Body of pancreas (tissue), 4 donors: ENCODE measurements at places on chromosomes 5 and 9. TPM values are rescaled to one million over a fixed set of nuclear protein-coding genes. Genes with fewer than 3 reads are reported as not detected.
A peak's percentile ranks its signal among the peaks of the same experiment; 100 is the strongest.

DNA sequence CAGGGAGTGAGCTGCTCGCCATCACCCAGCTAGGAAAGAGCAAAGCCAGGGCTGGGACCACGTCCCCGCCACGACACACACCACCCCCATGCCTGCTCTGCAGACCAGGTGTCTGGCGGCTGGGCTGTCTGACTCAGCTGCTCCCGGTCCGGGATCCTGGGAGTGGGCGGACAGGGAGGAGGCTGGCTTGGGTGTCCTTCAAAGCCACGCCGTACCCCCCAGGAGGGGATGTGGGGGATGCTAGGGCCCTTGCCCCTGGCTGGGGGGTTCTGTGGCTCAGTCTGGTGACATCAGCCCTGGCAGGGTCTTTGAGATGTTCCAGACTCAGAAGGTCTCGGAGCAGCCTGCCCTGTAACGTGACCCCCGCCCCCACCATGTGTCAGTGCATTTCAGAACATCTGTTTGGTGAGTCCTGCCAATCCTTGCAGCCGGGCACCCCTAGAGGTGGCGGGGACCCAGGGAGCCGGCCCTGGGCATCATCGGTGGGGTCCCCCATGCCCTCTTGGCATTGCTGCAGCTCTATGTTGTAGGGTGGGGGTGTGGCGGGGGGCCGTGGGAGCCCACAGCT, 62.3 kb downstream of the HMCN2 start:
- DNase-seq = no peak

DNA sequence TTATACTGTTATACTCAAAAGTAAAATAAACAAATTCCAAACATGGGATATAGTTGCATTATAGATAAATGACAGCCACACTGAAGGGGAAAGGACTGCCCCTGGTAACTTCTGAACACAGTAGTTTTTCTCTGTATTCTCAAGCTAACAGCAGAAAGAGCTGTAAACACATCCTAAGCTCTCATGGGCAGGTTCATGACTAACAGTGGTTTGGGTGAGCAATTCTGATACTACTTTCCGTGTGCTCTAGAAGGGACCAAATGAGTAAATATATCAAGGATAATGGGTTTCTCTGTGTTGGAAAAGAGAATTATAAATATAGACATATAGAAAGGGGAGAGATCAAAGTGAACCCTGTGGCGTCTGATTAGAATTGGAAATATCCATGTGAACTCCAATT, 2.2 kb upstream of the LCN6 start:
- no peak for DNase-seq

DNA sequence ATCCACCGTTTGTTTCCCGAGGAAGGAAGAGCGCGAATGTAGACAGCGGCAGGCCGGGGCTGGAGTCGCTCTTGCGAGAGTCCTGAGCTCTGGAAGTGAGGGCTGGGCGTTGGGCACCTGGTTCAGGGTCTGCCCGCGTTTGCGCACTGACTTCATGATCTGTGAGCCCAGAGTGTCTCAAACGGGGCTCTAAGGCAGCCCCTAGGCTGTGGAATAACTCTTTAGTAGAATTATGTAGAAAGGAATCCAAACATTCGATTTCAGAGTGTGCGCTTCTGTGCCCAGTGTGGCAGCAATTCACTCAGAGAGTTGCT, 478 bp upstream of the GGTA1 start:
- DNase-seq = no peak

DNA sequence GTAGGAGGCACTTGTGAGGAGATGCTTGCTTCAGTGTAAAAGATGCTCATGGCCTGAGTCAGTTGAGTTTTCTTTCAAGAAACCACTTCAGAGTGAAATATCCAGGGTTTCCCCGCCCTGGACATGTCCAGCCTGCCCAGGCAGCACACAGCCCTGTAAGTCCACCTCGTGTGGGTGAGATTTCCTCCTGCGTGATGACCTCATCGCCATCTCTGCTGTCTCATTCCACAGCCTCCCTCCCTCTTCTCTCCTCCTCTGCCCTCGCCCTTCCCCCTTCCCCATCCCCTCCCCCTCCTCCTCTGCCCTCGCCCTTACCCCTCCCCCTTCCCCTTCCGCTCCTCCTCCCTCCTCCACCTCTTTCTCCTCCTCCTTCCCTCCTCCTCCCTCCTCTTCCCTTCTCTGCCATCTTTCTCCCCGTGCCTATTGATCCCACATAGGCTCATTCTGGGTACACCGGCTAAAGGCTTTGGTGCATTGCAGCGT, 34.0 kb upstream of the NCS1 start:
- DNase-seq = peak; percentile 34

AGXT2 gene
- not detected for total RNA-seq

ARHGEF28 gene
- 67.2 TPM for total RNA-seq

CYSRT1 gene
- total RNA-seq = not detected

SV2C gene
- not detected for total RNA-seq
